Activated CD8-positive, alpha-beta memory T cell treated with anti-CD3 and anti-CD28 coated beads, Interleukin-2, amount 10 ng/mL, durations not matched to agents 7 days and 5 days (primary cell): ENCODE measurements at places on chromosomes 6 and 20. TPM values are rescaled to one million over a fixed set of nuclear protein-coding genes. Genes with fewer than 3 reads are reported as not detected.

- no peak for DNase-seq
Measured at GRCh38 chr6:465531-466348, 74.2 kb downstream of the IRF4 start.

Gene SIRPG
- 93.8 TPM for total RNA-seq

Gene MLN
- not detected for total RNA-seq

DNA sequence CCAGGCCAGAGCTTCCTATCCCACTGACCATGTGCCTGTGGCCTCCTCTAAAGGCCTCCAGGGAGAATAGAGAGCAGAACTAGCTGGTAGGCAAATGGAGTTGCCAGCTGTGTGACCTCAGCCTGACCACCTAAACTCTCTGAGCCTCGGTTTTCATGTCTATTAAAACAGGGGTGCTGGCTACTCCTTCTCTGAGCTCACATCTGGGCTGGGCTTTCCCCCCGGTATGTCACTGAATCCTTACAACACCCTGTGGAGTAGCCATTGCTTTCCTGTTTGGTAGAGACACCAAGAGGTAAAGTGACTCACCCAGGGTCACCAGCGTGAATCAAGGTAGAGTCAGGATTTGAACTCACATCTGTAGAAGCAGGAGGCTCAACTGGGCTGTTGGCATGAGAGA lies 132.1 kb downstream of the JPH2 start:
- DNase-seq = no peak

Gene SLC2A10
- not detected for total RNA-seq

Gene DEFB124
- not detected for total RNA-seq

Gene SAMD5
- 0.30 TPM for total RNA-seq

DNA sequence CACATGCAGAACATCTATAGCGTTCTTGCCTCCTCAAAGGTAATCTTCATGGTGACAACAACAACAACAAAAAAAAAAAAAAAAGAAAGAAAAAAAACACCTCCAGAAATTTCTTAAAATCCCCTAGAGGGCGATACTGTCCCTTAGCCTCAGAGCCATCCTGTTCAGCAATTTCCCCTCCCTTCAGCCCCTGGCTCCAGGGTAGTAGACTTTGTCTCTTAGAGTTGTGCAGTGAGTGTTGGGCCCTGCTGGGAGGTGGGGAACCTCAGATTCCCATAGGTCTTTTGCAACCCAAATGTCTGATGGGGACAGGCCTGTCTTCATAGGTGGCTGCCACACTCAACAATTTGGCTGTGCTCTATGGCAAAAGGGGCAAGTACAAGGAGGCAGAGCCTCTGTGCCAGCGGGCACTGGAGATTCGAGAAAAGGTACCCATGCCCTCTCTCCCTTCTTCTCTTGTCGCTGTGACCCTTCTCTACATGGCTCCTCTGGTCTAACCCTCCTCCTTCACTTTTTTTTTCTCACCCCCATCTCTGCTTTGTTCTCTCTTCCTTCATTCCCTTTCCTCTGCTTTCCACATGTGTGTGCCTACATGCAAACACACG lies 6.0 kb upstream of the PTK7 start:
- DNase-seq = peak; percentile 50

Gene SCAF8
- 36.1 TPM for total RNA-seq

Gene ZFAND3
- total RNA-seq = 30.9 TPM

Gene RSPH9
- not detected for total RNA-seq

DNA sequence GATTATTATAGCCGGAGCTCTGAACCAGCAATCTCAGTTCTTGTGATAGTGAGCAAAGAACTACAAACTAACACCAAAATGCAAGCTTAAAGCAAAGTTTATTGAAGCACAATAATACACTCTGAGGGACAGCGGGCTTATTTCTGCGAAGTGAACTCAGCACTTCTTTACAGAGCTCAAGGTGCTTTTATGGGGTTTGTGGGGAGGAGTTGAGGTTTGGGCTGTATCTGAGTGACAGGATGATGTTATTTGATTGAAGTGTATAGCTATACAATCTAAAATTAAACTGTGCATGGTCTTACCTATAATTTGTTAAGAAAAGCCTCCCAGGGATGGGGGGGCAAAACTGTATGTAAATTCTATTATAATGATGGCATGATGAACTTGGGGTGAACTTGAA lies 1.0 kb upstream of the HFE start:
- DNase-seq = peak; percentile 74

- DNase-seq = no peak
Measured at GRCh38 chr6:74534465-74535211, 671.2 kb downstream of the COL12A1 start.

- no peak for DNase-seq
Measured at GRCh38 chr6:122845464-122845863, 56.4 kb downstream of the SMPDL3A start.

Gene HLA-DQA1
- total RNA-seq = 74.4 TPM

DNA sequence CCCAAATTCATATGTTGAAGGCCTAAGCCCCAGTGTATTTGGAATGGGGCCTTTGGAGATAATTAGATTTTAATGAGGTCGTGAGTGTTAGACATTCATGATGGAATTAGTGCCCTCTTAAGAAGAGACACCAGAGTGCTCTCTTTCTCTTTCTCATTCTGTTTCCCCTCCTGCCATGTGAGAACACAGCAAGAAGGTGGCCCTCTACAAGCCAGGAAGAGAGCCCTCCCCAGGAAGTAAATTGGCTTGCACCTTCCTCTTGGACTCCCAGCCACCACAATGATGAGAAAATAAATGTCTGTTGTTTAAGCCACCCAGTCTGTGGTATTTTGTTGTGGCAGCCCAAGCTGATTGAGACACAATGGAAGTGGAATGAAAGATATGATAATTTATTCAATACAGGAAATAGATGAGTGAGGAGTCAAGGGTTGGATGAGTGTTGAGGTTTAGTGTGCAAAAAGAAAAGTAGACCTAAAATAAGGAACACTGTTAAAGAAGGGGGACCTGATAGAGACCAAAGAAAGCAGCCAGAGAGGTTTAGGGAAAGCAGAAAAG lies 25.9 kb upstream of the ATXN1 start:
- no peak for DNase-seq

DNA sequence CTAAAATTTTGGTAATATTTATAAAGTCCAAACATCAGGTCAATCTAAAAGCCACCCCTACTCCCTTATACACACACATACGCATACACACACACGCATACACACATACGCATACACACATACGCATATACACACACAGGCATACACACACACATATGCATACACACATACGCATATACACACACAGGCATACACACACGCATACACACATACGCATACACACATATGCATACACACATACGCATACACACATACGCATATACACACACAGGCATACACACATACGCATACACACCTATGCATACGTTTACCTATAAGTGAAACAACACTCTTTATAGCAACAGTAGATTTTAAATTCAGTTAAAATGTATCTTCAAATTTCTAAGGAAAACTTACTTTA lies 112.8 kb upstream of the C6orf118 start:
- no peak for DNase-seq

- DNase-seq = no peak
Measured at GRCh38 chr20:5033566-5033965, 32.3 kb upstream of the SLC23A2 start.

- peak; percentile 48 for DNase-seq
Measured at GRCh38 chr6:151494235-151494935, 568 bp downstream of the CCDC170 start.

DNA sequence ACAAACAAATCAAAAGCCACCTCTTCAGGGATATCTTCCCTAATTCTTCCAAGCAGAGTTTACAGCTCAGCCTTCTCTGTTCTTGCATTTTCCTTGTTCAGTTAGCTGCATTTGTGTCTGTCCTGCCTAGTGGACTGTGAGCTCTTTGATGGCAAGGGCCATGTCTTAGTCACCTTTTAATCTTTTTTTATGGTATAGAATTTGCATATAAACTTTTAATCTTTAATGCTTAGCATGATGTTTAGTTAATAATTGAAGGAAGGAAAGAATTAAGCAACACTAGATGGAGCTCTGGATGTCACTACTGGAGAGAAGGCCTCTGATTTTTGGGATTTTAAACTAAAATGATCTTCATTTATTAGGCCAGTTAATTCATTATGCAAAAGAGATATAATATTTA lies 12.1 kb downstream of the PPP2R5D start:
- DNase-seq = no peak

DNA sequence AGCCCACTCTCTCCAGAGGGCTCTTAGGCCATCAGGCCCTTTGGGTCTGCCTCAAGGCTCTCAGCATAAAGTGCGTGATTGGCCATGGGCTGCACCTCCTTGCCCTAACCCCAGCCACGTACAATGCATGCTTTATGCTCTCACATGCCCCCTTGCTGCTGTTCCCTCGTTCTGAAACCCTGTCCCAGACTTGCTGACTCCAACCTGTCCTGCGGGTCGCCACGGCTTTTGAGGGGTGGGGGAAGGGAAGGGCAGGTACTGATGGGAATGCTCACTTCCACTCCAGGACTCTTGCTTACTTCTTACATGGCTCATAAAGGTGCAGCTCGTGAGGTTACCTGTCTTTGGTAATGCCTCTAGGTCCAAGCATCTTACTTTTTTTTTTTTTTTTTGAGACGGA lies 6.0 kb downstream of the ARMC12 start:
- no peak for DNase-seq

Gene TMEM170B
- total RNA-seq = 0.70 TPM

DNA sequence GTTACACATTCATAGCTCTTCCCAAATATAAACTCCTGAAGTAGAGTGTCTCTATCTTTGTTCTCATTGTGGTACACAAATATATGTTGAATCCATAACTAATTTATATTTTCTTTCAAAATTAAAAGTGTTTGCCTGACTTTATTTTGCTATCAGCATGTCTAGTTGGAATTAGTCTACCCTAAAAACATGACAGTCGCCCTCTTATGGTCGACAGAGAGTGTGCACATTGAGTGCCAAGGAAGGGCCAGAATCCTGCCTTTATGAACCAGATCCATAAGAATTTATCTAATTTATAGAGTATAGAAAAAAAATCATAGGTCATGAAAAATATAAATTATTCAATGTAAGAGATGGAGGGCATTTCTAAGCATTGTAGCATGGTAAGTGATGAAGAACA lies 12.3 kb upstream of the DEFB112 start:
- DNase-seq = no peak

- DNase-seq = no peak
Measured at GRCh38 chr6:106167096-106167814, 81.1 kb downstream of the PRDM1 start.

Gene TNFRSF6B
- not detected for total RNA-seq

Gene C20orf141
- total RNA-seq = not detected

GRCh38 chr6:6466967-6467761 lies 121.4 kb upstream of the LY86 start:
- no peak for DNase-seq

- peak; percentile 43 for DNase-seq
Measured at GRCh38 chr6:133891149-133891926, 2.4 kb downstream of the TCF21 start.

Gene SCRT2
- total RNA-seq = not detected

DNA sequence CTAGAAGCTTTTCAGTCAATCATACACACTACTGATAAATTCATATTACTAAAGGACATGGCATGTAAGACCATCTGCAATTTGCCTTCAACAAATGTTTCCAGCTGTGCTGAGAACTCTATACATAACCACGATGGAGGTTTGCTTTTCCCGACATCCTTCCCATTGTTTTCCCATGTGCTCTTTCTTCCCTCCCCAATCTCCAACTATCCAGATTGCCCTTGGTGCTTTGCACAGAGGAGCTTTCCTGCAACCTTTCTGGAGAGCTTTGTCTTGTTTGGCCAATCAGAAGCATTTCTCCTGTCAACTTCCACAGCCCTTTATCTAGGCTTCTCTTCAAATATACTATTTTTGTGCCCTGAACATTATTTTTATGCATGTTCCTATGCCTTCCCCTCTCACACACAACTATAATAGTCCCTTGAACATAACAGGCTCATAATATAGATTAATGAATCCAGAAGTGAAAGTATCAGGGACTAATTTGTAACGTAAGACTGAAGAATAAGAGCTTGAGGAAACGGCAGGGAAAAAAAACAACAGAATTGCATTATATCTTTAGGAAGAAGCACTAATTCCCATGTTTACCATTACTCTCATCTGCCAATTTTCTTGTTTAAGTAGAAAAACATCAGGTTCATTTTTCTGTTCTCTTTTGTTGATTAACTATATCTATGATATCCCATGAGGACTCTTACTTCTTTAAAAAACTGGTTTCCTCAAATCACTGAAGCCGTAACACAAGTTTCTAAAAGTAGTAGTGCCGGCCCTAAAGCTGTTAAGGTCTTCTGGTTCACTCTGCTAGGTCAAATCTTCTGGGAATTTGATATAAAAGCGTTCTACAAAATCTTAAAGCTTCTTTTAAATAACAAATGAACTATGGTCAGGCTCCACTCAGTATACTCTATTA lies 20.1 kb downstream of the SMLR1 start:
- no peak for DNase-seq

Gene CEP162
- 7.2 TPM for total RNA-seq

- DNase-seq = no peak
Measured at GRCh38 chr20:58459058-58459750, 56.0 kb downstream of the APCDD1L start.

Gene PANK2
- total RNA-seq = 77.3 TPM

DNA sequence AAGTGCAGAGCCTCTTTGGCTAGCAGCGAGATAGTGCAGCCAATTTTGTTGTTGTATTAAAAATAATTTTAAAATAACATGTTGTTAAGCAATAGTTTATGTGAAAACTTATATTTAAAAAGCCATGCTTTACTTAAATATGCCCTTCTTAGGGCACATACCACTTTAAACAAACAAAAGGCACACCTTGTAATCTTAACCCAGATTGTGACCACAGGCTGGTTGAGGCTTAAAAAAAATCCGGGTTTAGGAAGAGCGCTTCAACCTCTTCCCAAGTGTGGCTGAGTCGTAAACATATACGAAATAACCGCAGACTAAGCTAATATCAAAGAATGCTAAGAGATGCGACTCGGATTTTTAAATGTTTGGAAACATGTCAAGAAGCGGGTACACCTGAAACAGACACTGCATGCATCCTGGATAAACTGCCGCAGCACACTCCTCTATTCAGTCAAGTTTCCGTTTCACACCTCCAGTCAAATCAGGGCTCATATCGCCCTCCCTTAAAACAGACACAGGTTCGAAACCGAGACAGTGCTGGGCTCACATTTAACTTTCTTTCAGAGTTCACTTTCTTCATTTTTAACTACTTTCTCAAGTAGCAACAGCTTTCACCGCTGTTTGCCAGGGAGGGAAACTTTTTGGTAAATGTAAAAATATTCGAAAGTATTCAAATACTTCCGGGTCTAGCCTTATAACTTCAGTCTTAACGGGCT lies 1.5 kb downstream of the DEK start:
- peak; percentile 72 for DNase-seq
